ENCODE measurements at places on chromosomes 6 and 20.

GRCh38 chr6:27495386-27496135 is 22.7 kb upstream of the ZNF184 start:
- peak; percentile 70 for DNase-seq

GRCh38 chr6:99013145-99013544 is 65.4 kb upstream of the FBXL4 start:
- no peak for DNase-seq

DNA sequence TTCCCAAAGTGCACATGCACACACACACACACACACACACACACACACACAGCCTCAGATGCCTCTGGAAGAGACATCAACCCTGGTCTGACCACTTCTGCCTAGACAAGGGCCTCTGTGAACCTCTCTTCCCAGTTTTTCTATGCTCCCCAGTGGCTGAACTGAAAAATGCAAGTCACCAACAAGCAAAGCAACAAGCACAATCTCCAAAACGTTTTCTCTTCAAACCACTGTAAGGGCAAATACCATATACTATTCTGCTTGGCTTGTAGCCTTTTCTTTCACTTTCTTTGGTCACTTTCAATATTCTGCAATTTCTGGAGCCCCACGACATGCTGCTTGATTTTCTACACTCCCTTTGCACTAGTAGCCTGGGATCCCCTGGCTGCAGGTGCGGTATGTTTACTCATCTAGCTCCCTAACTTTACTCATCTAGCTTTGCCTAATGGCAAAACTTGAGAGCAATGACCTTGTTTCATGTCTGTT is 121.4 kb upstream of the DST start:
- no peak for DNase-seq

- DNase-seq: no peak
Observed at GRCh38 chr6:150230164-150230561, 87.3 kb downstream of the PPP1R14C start.

GRCh38 chr6:97189767-97190166 is 93.2 kb downstream of the MMS22L start:
- DNase-seq: no peak

GRCh38 chr6:74969591-74970267 is 236.1 kb downstream of the COL12A1 start:
- DNase-seq: no peak

DNA sequence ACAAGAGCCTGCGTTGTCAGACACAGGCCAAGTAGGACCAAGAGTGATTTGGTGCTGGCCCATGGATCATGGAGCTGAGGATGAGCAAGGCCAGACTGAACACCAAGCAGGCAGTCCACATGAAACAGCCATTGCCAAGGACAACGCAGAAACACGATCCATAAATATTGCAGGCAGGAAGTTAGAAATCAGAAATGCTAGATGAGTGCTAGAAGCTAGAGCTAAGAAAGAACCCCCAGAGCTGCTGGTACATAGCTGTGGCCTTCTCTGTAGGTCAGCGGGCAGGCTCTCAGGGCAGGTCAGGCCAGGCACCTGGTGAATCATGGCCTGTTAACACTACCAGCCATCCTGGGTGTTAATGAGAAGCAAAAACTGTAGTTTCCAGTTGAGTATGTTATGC is 119.7 kb downstream of the ALDH8A1 start:
- no peak for DNase-seq

GRCh38 chr20:62952968-62953838 is 694 bp downstream of the SLC17A9 start:
- no peak for DNase-seq

DNA sequence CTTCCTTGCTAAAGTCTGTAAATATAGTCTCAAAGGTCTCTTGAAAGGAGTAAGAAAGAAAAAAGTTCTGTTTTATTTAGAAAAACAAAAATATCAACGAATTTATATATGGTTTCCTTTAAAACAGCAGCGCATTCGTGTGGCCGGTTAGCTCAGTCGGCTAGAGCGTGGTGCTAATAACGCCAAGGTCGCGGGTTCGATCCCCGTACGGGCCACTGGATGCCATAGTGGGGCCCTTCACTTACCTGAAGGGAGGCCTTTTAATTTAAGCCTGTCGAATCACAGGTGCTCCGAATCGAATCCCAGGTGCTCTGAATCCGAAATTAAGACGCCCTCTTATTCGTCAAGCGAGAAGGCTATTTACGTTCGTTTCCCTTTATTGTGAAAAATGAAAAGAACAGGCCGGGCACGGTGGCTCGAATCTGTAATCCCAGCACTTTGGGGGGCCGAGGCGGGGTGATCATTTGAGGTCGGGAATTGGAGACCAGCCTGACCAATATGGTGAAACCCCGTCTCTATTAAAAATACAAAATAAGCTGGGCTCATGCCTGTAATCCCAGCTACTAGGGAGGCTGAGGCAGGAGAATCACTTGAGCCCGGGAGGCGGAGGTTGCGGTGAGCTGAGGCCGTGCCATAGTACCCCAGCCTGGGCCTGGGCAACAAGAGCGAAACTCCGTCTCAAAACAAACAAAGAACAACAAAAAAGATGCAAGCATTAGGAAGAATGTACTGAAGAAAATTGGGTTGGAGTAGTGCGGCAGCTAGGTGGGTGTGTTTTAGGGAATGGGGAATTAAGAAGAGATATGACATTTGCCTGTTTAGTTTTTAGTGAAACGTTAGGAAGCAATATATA is 195.8 kb upstream of the ZNF184 start:
- DNase-seq: peak; percentile 71

DNA sequence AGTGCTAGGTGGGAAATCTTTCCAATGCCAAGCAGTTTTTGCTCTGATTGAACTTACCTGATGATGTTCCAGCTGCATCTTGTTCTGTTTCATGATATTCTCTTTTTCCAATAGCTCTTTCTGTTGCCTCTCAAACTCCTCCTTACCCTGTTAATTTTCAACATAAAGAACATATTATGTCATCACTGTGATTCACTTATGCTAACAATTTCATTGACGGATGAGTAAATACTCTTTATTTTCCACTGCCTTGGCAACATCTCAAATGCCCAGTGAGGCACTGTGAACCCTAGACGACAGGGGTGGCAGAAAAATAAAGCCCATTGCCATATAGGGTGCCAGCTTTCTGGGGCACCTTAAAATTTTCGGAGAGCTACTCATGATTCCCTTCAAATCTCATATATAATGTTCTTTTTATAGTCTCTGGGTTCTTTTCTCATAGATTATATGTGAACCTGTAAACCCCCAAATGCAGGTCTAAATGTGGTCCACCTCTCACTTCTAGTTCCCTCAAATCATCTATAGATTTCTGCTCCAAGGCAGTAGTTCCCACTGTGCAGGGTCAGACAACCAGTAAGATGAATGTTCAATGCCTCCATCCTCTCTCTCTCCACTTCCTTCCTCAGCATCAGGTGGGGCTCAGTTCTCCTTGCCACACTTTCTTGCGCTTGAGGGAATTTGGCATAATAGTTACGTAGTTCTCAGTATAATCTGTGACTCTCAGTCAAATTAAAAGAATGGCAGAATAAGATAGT is 44.1 kb downstream of the NEDD9 start:
- no peak for DNase-seq

DNA sequence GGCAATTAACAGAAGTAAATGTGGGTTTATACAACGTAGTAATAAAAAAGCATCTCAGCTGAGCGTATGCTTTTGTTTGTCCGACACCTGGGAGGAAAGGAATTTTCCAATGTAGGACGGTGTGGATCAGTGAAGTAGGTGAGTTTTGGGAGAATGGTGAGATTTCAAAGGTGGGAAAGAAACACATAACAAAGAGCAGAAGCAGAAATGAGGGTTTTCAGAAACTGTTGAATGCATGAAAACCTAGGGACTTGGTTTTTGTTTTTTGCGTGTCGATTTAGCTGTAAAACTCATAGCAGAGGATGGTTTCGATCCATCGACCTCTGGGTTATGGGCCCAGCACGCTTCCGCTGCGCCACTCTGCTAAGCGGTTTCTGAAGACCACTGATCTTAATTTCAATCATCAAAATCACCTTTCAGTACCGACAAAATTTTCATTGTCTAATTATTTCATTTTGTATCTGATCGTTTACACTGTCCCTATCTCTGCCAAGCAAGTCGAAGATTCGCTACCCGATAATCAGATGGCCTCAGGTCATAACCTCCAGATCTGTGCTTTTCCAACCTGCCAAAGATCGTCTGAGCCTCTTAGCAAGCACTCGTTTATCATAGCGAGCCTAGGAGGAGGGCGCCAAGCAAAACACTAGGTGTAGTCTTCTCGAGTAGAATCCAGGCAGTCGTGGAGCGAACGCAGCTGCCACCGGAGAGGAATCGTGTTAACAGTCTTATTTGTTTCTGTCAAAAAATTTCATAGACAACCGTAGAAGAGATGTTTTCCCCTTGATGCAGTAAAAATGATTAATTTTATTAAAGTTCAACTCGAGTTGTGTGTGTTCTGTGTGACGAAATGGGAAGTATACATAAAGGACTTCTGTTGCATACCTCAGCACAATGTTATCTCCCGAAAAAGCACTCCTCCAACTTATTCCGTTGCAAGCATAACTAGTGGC is 20.9 kb upstream of the POM121L2 start:
- peak; percentile 73 for DNase-seq

DNA sequence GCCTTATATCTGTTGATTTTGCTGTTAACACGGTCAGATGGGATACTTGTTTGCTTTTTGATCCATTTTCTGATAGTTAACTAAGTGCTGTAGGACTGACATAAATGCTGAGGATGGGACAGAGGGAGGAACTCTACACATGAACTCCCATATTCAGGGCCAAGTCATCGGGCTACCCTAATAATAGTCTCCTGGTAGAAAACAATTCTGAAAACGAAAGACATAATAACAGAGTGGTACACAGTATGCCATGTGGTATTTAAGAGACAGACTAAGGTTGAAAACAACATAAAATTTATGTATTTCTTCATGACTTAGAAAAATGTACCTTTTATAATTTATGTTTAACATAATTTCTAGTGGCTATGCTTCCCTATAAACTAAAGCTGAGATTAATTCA is 12.0 kb downstream of the ID4 start:
- no peak for DNase-seq

GRCh38 chr20:22797103-22797502 is 212.7 kb upstream of the FOXA2 start:
- DNase-seq: no peak

DNA sequence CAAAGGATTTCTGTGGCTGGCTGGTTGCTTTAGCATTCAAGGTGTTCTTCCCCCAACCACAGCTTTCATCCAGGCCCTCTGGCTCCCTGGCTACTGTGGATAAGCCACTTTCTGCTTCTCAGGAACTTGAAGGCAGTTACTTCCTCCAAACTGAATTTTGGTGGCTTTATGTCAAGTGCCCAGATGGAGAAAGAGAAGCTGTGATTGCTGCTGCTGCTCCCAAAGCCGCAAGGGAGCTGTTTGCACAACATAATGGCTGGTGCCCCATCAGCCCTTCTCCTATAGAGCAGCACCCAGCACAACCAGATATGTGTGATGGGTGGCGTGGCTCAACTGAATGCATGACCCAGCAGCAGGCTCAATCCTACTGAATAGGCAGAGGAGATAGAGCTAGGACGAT is 465.2 kb downstream of the MAFB start:
- no peak for DNase-seq

DNA sequence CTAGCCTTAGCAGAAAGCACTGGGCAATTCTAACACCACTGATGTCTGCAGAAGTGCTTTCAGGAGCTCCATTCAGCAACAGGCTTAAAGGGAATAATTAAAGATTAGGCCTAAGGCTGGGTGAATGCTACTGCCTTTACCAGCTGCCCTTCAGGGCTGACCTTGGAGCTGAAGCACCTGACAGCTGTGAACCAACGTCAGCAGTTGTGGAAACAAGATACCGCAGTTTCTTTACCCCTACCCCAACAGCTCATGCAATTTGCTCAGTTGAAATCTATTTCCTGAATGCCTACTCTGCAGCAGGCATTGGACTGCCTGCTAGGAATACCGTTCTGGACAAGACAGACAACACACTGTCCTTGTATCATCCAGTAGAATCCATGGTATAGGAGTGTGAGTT is 51.5 kb upstream of the ADTRP start:
- DNase-seq: no peak

GRCh38 chr6:139391709-139392108 is 17.3 kb upstream of the CITED2 start:
- no peak for DNase-seq

DNA sequence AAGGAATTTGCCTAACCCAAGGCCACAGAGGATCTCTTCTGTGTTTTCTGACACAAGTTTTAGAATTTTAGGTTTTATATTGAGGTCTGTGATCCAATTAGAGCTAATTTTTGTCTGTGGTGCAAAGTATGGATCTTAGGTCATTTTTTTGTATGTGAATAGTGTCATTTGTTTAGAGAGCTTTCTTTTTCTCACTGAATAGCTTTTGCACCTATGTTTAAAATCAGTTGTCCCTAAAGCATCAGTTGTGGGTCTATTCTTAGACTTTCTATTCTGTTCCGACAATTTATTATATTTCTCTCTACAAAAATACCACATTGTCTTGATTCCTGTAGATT is 341 bp upstream of the MCM9 start:
- DNase-seq: no peak

DNA sequence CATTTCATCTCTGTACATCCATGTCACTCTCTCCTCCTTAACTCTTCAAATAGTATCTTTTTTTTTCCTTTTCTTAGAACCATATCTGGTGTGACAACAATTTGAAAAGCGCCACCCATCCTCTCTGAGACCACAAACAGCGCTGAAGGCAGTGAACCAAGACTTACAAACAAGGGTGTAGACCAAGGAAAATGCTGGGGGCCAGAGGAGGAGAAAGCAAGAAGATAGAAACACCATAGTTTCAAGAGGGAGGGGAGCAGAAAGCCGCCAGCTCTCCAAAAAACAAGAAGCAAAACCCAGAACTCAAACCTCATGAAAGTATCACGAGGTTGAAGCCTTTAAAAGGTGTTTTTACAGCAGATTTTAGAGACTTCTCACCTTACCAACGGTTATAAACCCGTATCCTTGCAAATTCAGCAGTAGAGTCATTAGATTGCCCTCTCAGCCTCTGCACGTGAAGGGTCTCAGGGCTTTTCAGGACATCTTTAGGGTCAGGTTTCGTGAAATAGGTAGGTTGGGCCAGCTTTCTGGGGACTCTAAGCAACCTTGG is 13.3 kb upstream of the RIPOR2 start:
- no peak for DNase-seq

GRCh38 chr6:34339971-34340370 is 52.5 kb downstream of the NUDT3 start:
- DNase-seq: no peak

GRCh38 chr6:378090-378957 is 13.2 kb upstream of the IRF4 start:
- no peak for DNase-seq

DNA sequence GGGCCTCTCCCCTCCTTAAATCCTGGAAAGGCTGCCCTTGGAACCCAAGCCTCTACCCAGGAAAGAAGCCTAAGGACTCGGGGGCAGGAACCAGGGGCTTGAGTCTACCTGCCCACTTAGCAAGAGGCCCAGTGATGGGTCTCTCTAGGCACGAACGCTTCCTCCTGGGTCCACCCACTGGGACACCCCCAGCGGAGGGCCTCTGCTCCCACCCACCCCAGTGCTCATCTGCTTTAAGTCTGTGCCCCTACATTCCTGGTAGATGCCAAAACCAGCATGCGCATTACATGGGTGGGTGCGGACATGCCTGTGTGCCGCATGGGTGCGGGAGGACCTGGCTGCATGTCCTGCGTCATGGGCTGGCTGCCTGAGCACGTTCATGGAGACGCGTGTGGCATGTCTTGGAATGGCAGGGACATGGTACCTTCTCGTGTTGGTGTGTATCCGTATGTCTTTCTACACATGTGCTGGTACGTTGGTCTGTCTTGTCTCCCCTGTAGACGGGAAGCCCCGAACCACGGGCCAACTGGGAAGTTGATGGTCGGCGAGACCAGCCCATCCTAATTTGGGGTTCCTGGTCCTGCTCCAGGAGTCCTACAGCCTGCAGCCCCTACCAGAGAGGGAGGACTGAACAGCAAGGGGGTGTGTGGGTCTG is 29.3 kb downstream of the SNPH start:
- DNase-seq: no peak

GRCh38 chr6:116779573-116780164 is 14.2 kb upstream of the FAM162B start:
- DNase-seq: peak; percentile 32

All from retina (tissue), 1 donor.